ENCODE measurements at places on chromosomes 1 and 21.

GRCh38 chr21:45640001-45640887, 3.3 kb upstream of the PCBP3 start:
- no peak for DNase-seq

- no peak for DNase-seq
Observed at GRCh38 chr1:53577761-53578100, 118.5 kb downstream of the DMRTB1 start.

- no peak for DNase-seq
Observed at GRCh38 chr1:152924191-152924590, 15.8 kb downstream of the IVL start.

DNA sequence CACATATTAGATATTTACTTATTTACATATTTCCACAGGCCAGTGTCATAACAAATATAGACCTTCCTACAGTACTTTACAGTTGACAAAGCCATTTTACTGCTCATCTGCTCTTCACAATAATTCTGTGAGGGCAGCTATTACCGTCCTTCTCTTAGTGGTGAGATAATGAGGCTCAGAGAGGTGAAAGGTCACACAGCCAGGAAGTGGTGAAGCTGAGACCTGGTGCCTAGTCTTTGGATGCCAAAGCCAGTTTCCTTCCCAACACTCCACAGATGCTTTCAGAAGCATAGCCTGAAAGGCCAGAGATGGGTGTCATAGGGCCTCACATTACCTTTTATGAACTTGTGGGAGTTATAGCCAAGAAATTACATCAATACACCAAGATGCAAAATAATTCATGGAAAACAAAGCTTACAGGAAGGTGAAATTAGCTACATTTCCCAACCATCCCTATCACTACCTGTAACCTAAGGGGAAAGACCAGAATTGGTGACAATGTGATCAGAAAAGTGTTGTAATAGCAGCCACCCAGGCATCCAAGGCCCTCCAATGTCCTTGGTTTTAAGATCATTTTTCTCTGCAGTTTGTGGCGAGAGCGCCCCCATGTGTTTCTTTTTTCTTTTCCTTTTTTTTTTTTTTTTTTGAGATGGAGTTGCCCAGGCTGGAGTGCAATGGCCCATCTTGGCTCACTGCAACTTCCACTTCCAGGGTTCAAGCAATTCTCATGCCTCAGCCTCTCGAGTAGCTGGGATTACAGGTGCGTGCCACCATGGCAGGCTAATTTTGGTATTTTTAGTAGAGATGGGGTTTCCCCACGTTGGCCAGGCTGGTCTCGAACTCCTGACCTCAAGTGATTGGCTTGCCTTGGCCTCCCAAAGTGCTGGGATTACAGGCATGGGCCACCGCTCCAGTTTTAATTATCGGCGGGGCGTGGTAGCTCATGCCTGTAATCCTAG, 26.5 kb upstream of the RPL11 start:
- no peak for DNase-seq

DNA sequence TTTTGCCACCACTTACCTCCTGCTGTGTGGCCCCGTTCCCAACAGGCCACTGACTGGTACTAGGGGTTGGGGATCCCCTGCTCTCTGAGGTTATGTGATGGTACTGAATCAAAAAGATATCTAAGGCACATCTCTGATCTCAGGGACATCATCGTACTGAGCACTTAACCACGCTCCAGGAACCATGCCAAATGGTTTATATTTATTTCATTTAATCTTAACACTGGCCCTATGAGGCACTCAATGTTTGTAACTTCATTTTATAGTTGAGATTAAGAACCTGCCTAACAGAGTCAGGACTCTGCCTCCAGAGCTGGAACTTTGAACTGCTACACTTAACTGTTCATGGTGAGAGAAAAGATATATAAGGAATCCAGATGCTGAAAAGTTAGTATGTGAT, 98.0 kb upstream of the HP1BP3 start:
- no peak for DNase-seq

Measured in stimulated activated CD8-positive, alpha-beta memory T cell treated with anti-CD3 and anti-CD28 coated beads, Interleukin-4, amount 100 ng/mL, for 1 hour (primary cell).